Iris pigment epithelial cell (primary cell): ENCODE measurements at places on chromosomes 5 and 9.
A peak's percentile ranks its signal among the peaks of the same experiment; 100 is the strongest.

- no peak for DNase-seq
These were observed 87.4 kb downstream of the PTCD2 start for GRCh38 chr5:72407541-72407940.

DNA sequence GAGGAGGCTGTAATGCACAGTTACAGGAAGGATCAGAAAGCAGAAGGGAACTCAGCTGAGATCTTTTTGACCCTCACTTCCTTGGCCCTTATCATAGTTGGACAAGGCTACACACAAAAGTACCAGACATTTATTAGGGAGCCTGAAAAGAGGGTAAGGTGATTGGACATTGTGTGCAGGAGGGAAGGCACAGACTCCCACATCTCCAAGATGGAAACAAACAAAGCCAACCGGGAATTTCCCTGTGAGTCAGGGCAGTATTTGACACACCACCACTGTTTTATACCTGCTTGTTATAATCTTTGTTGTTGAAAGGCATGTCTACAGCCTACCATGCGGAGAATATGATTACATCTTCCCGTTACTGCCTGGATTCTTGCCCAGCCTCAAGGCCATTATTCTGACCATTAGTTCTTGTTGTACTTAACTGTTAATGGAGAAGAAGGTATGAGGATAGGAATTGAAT lies 3.0 kb upstream of the CCNG1 start:
- peak; percentile 85 for DNase-seq

DNA sequence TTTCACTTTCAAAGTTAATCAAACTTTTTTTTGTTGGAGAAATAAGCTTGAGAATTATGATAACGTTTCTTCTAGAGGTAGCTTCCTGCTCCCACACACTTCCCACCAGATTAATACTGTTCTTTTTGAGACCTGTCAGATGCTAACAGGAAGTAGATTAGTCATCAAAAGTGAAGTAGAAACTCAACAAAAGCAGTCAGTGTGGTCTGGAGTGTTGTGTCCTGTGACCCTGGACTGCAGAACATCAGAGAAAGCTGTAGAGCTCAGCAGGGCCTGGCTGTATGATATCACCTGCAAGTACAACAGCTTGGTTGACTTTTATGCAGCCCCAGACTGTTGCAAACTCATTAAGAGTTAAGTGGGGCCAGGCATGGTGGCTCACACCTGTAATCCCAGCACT lies 495.7 kb upstream of the CYLC2 start:
- DNase-seq, result peak; percentile 75

- DNase-seq, result no peak
These were observed 212.5 kb downstream of the GADD45G start for GRCh38 chr9:89817151-89817950.

DNA sequence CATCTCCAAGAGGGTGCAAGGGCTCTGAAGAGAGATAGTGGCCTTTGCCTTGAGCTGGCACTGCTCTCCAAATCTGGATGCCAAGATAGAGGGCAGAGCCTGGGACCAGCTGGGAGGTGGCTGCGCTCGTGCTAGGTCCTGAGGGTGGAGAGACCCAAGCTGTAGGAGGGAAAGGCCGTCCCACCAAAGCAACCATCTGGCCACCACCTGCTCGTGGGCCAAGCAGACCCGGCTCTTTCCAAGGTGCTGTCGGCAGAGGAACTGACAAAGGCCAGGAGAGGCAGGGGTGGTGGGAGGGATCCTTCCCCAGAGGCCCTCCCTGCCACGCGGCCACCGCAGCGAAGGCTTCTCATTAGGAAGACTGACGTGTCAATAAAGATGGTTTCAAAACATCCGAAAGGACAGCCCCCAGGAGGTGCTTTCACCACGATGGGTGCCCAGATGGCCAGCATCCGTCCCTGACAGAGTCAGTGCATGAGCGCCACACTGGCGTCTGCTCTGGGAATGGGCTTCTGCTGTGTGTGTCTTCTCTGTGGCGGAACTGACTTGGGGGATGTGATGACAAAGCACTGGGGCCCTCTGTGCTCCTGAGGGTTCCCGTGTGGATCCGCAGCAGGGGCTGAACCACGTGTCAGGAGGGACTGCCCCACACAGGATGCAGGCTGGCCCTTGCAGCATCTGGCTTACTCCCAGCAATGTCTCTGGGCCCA lies 213.5 kb downstream of the FANCC start:
- no peak for DNase-seq

- no peak for DNase-seq
These were observed at the start of gene CYSRT1 for GRCh38 chr9:137224830-137225694. Gene CYSRT1, plus strand, starts transcription at chr9:137225174. Its CDS starts 448 bp downstream, at chr9:137225622.

DNA sequence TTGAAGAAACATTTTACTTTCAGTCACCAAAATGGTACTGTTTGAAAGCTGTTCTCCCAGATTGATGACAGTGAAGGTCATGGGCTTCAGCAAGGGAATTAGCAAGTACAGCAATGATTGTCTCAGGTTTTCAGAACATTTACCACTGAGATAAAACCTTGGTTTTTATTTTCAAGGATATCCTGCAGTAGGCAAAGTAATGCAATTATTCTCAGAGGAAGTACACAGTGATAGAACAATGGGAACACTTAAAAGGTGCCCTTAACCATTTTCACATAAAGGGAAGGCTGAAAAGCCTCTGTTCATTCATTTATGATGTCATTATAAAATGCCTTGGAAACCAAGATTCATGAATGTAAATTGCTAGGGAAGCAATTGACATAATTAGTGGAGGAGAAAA lies 471.8 kb upstream of the ACO1 start:
- DNase-seq, result no peak

GRCh38 chr9:133471551-133472276 lies 7.2 kb downstream of the SLC2A6 start:
- no peak for DNase-seq

GRCh38 chr5:32331217-32331934 lies 18.6 kb upstream of the MTMR12 start:
- no peak for DNase-seq

GRCh38 chr9:118640836-118641560 lies 728.2 kb downstream of the BRINP1 start:
- DNase-seq, result peak; percentile 29

DNA sequence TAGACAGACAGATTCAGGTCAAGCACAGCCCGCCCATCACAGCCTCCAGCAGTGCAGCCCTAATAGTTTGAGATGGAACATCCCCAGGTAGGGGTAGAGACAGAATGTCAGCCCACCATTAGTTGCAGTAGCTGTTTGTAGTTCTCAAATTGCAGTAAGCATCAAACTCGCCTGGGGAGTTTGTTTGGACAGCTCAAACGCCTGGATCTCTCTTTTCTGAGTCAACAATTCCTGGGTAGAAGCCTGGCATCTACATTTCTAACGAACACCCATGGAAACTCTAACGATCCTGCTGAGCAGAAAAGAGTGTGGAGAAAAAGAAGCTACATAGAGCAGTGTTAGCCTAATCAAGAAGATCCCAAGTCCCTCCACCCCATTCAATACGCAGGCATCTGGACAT lies 59.4 kb downstream of the ADAMTS16 start:
- no peak for DNase-seq

- DNase-seq, result peak; percentile 76
These were observed 158.1 kb upstream of the VCAN start for GRCh38 chr5:83313436-83313835.

DNA sequence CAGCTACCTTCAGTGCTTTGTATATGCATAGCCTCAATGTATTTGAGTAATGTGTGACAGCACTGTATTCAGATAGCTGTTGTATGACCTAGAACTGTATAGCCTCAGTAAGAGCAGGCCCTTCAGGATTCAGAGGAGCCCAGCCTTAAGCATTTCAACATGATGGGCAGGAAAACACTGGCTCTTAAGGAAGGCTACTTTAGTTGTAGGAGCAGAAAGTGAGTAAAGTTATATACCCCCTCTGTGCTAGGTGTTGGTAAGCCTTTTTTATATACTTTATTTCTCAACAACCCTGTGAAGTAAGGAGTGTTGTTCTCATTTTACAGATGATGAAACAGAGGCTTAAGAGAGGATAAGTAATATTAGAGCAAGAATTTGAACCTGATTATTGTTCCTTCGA lies 1.5 kb upstream of the GPR21 start:
- peak; percentile 65 for DNase-seq

- peak; percentile 10 for DNase-seq
These were observed 415.8 kb upstream of the PIK3R1 start for GRCh38 chr5:67799732-67800234.

GRCh38 chr5:3943859-3944258 lies 348.2 kb downstream of the IRX1 start:
- DNase-seq, result no peak

DNA sequence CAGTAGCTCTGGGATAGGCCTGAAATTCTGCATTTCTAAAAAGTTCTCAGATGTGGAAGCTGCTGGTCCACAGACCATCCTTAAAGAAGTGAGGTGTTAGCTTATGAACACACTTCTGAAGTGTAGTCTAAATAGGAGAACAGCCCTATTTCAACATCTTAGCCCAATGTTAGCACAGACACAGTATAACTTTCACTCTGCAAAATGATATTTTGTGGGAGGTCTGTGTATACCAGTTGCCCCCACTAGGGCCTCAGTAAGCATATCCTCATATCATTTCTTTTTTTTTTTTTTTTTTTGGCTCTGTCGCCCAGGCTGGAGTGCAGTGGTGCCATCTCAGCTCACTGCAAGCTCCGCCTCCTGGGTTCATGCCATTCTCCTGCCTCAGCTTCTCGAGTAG lies 7.5 kb upstream of the HABP4 start:
- DNase-seq, result no peak

GRCh38 chr9:133761641-133762248 lies 23.6 kb upstream of the SARDH start:
- no peak for DNase-seq

DNA sequence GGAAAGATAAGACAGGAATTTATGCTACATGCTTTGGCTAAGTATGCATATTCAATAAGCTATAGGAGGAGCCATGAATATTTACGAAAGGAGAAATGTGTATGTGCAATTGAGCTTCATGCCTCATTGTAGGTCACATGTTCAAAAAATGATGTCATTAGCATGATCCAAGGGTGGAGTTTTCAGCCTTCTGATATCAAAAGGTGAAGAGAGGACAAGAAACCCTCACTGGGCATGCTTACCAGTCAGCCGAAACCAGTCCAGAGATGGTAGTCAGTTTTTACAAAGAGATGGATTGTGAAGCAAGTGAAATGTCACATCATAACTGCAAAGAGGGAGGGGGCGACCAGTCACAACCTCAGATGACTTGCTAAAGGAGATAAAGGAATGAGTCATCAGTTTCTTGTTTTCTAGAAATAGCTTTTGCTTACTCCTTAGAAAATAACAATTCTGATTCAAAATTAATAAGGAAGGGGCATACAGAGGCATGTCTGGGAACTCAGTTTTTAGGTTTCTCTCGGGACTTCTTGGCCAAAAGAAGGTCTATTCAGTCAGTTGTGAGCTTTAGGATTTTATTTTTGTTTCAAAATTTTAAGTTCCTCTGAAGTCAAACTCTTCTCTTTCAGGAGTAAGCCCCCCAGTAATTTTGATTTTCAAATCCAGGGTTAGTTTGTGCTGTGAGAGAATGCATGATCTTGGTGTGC lies 1067.8 kb upstream of the EDIL3 start:
- no peak for DNase-seq
